ENCODE measurements at places on chromosomes 12 and 14. TPM values are rescaled to one million over a fixed set of nuclear protein-coding genes. Genes with fewer than 3 reads are reported as not detected.

LALBA gene
- not detected for total RNA-seq

MYBPC1 gene
- not detected for total RNA-seq

KLRG1 gene
- 1.1 TPM for total RNA-seq

CEP128 gene
- 3.3 TPM for total RNA-seq

RNASE3 gene
- total RNA-seq: not detected

CARMIL3 gene
- total RNA-seq: 0.05 TPM

HAL gene
- total RNA-seq: 0.09 TPM

CLEC6A gene
- total RNA-seq: not detected

OAS1 gene
- 0.37 TPM for total RNA-seq

CCDC38 gene
- total RNA-seq: not detected

KRT77 gene
- total RNA-seq: not detected

Measured in smooth muscle cell of the umbilical artery (primary cell).